ENCODE measurements at places on chromosomes 2 and 18.
A peak's percentile ranks its signal among the peaks of the same experiment; 100 is the strongest.

DNA sequence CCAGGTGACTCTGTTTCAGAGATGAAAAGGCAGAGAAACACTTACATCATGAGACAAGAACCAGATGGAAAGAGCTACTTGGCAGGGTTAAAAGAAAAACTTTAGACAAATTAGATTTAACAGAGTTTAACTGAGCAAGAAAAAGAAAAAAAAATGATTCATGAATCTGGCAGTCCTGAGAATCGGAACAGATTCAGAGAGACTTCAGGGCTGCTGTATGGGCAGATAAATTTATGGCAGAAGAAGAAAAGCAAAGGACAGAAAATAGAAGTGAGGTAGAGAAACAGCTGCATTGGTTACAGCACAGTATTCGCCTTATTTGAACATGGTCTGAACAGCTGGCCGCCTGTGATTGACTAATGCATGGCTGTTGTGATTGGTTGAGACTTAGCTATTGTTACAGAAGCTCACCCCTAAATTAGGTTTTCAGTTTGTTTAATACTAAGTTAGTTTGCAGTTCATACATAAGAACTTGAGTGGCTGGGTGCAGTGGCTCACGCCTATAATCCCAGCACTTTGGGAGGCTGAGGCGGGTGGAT lies 43.0 kb upstream of the RHOB start:
- no peak for DNase-seq

GRCh38 chr2:45307147-45307546 lies 297.9 kb upstream of the SIX2 start:
- DNase-seq, result no peak

DNA sequence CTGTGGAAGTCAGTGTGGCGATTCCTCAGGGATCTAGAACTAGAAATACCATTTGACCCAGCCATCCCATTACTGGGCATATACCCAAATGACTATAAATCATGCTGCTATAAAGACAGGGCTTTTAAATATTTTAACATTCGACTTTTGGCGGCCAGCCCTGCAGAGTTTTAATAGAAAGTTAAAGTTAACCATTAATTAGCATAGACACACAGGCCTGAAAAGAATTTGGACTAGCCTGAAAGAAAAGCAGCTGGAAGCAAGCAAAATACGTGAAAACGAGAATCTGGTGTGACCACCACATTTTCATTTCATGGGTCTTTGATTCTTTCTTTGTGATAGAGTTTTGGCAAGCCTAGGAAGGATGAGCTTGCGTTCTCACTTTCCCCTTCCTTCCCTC lies 184.0 kb downstream of the SCG2 start:
- no peak for DNase-seq

- DNase-seq, result peak; percentile 86
Measured at GRCh38 chr18:3623769-3624545, 174.0 kb downstream of the TGIF1 start.

DNA sequence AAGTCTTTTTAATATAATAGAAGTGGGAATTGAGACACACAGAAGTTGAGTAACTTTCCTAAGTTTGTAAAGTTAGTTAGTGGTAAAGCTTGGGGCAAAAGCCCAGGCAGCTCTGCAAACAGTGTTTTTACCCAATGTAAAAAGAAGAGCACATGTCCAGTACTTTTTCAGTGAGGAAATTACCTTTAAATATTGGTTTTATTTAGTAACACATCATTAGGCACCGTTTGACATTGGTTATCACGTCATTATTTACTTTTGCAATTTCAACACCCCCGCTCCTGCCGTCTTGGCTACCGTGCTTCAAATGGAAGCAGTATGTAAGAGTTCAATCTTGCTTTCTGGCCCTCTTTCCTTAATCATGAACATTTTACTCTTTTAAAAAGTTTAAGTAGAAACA lies 807.9 kb downstream of the EPHA4 start:
- DNase-seq, result no peak

- DNase-seq, result peak; percentile 23
Measured at GRCh38 chr2:162002623-162003235, 71.3 kb downstream of the DPP4 start.

DNA sequence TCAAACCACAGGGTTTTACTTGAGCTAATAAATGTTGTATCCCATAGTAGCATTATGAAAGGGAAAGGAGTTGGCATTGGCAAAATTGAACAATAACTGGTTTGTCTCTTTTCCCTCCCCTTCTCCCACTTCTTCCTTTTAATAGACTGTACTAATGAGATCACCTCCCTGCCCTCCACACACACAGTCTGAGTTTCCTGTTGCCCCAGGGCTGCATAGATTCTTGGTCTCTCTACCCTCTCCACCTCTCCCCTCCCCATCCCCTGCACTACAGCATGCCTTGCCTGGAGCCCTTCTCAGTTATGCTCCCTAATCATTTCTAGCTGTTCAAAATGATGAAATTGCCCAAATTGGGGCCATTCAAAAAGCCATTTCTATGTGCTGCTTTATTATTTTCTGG lies 37.2 kb upstream of the NEMP2 start:
- peak; percentile 24 for DNase-seq

GRCh38 chr2:66702301-66702700 lies 267.4 kb downstream of the MEIS1 start:
- no peak for DNase-seq

DNA sequence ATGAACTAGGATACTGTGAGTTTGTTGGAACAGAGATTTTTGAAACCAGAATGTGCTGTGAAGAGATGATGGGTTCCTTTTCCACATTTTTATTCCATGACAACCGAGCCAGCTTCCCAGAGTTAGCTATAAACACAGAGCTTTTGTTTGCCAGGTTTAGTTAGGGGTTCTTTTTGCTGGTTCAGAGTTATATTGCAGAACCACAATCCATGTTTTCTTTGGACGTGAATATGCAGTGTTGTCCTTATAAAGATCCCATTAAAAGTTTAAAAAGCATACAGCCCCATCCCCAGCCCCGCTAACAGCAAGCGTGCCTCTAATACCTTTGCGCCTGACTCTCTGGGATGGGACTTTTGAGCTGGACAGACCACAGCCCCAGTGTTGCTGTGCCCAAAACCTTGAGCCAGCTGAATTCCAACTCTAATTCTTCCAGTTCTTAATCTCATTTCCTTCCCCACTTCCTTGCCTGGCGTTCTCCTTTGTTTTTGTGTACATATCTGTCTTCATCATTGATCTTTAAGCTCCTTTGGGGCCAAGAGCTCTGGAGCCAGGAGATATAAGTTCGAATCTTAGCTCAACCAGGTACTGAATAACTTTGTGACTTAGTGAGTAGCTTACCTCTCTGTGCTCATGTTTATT lies 72.3 kb downstream of the SPATS2L start:
- DNase-seq, result no peak

DNA sequence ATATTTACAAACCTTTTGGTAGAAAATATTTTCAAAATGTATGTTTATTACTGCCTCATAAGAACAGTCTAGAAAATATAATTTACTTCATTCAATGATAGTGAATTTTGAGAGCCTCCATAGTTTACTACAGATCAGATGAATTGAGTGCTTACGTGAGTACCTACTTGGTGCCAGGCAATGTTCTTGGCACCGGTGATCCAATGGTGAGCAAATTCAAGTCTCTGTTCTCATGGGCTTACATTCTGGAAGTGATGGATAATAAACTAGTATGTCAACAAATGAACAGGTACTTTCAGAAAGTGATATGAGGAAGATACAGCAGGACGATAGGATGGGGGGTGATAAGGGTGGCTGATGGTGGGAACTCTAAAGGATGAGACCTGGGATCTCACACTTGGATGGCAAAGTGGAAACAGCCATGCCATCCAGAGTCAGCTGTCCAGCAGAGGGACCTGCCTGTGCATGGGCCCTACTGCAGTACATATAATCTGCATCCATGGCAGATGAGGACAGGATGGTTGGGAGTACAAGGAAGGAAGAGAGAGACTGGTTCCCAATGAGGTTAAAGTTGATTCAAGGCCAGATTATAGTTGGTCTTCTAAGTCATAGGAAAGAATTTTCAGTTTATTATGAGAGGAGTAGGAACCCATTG lies 277.0 kb downstream of the NEDD4L start:
- no peak for DNase-seq

GRCh38 chr2:205524656-205525055 lies 157.6 kb upstream of the NRP2 start:
- no peak for DNase-seq

DNA sequence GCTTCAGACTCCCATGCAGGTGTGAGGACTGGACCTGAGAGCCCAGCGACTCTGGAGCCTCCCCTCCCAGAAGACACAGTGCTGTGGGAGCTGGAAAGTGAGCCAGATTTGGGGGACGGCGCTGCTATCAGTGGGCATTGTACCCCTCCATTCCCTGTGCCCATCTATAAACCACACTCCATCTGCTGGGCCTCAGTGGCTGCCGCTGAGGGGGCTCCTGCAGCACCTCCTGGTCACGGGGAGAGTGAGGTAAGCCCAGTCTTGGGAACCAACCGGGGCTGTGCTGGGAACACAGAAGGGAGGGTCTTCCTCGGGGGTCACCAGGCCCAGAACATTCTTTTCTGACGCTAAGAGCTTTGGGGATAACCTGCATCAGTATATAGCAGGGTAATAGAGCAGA lies 9.5 kb downstream of the PSD4 start:
- DNase-seq, result no peak

DNA sequence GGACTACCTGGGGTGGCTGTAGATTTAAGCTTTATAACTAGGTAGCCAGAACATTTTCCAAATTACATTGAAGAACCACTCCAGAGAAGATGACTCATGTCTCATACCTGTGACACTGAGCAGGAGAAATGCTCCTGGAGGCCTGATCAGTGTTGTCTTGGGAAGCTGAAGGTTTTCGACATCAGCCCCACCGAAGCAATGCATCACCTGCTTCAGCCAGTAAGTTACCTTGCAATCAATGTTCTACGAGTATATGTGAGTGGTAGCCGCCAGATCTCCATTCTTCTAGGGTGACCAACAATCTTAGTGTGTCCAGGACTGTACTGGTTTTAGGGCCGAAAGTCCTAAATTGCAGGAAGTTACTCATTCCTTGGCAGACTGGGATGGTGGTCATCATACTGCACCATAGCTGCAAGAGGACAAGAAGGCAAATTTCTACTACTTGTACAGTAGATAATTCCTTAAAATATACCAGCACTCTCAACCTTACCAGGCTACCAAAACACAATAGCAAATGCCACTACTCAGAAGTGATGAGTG lies 109.3 kb upstream of the LINC00305 start:
- no peak for DNase-seq

DNA sequence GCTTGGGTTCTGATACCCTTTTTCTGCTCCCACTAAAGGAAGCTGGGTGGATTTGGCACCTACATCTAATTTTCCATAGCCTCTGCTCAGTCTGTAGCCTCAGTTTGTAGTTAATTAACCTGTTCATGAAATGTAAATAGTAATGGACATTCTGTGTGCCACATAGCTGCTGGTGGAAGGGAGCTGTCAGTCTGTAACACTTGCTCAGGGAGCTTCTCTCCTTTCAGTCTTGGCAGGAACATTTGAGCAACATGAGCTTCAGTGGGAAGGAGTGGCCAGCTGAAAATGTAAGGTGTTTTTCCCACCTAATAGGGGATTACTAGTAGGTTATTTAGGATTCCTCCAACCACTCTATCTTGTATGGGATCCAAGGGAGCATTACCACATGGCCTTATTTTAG lies 203.4 kb downstream of the ASXL3 start:
- DNase-seq, result no peak

DNA sequence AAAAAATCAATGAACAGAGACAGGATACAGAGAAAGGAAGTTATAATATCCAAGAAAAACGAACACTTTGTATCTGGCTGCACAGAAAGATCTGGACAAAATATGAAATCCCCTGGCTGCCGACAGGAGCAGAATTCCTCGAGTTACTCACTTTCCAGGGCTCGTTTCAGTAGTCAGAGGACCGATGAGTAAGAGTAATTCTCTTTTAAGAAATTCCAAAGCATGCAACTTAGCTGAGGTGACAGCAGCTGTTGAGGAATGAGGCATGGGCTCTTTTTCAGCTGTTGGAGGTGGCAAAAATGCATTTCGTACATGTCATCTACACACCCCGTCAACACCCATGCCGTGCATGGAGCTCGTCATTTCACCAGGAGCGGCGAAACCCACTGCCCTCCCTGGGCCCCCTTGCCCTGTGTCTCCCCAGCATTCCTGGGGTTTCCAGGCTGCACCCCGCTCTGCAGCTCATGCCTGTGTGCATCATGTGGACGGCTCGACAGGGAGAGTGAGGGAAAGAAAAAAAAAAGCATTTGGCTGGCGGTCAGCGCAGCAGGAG lies 210.8 kb upstream of the SMIM21 start:
- no peak for DNase-seq

GRCh38 chr2:24513281-24514071 lies 22.4 kb downstream of the NCOA1 start:
- peak; percentile 50 for DNase-seq

- DNase-seq, result peak; percentile 32
Measured at GRCh38 chr18:31821545-31822171, 61.0 kb upstream of the SLC25A52 start.

Measured in suppressor macrophage treated with lipopolysaccharide for 4 hours (primary cell).